ENCODE measurements at places on chromosomes 6 and 20.

DNA sequence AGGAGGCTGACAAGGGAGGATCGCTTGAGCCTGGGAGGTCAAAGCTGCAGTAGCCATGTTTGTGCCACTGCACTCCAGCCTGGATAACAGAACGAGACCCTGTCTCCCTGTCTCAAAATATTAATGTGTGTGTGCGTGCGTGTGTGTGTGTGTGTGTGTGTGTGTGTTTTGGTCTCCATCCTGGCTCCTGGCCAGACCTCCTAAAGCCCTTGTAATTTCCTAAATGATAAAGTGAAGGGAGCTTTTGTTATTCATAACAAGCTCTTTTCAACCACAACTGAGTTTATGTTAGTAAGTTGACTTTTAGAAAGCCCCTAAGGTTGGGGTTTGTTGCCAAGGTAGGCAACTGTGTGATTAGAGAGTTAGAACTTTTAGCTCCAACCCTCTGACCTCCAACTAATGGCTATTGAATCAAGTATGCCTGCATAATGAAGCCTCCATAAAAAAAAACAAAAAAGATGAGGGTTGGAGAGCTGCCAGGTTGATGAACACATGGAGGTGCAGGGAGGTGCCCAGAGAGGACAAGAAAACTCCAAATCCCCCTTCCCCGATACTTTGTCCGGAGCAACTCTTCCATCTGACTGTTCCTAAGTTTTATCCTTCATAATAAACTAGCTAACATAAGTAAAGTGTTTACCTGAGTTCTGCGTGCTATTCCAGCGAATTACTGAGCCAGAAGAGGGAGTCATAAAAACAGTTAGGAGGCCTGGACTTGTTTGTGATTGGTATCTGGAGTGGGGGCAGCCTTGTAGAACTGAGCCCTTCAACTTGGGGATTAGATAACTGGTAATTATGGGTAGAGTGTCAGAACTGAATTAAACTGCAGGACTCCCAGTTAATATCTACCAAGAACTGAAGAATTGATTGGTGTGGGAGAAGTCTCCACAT lies 5.3 kb upstream of the AIF1 start:
- no peaks in the 10 kb centered on the region for H3K4me1 ChIP-seq
- H3K27ac ChIP-seq, result no peak overlapping the region
- H3K4me3 ChIP-seq, result no peak overlapping the region
- peaks cover under 1% of the 10 kb centered on the region for H3K27me3 ChIP-seq
- H3K36me3 ChIP-seq, result no peaks in the 10 kb centered on the region

GRCh38 chr6:148947621-148948444 lies 201.0 kb downstream of the UST start:
- peaks cover 8% of the 10 kb centered on the region for H3K27me3 ChIP-seq
- peak; percentile 78 for DNase-seq
- no peak overlapping the region for H3K4me3 ChIP-seq
- H3K27ac ChIP-seq, result no peak overlapping the region

DNA sequence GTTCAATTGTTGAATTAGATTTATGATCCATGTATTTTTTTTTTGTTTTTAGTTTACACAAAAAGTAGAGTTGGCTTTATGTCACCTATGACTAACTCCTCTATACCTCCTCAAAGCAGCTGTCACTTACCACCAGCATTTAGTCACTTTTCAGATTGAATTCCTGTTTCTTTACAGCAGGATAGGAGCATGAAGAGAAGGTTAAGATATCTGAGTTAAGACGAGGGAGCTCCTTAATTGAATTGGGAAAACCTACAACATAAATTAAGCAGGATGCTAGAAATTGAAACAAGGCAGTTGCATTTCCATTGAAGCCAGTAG lies 237.2 kb downstream of the FARS2 start:
- no peak overlapping the region for H3K27ac ChIP-seq
- no peak for DNase-seq
- peak overlapping the region; percentile 21 for H3K4me3 ChIP-seq

- H3K4me3 ChIP-seq, result no peak overlapping the region
- peaks cover 66% of the 10 kb centered on the region for H3K27me3 ChIP-seq
- no peak for DNase-seq
- H3K4me1 ChIP-seq, result no peaks in the 10 kb centered on the region
- H3K27ac ChIP-seq, result no peak overlapping the region
Measured at GRCh38 chr20:19207541-19207940, 4.9 kb upstream of the SLC24A3 start.

GRCh38 chr6:144834426-144835038 lies 549.4 kb downstream of the UTRN start:
- DNase-seq, result no peak
- H3K36me3 ChIP-seq, result peaks cover 29% of the 10 kb centered on the region
- no peaks in the 10 kb centered on the region for H3K27me3 ChIP-seq
- H3K4me3 ChIP-seq, result no peak overlapping the region

DNA sequence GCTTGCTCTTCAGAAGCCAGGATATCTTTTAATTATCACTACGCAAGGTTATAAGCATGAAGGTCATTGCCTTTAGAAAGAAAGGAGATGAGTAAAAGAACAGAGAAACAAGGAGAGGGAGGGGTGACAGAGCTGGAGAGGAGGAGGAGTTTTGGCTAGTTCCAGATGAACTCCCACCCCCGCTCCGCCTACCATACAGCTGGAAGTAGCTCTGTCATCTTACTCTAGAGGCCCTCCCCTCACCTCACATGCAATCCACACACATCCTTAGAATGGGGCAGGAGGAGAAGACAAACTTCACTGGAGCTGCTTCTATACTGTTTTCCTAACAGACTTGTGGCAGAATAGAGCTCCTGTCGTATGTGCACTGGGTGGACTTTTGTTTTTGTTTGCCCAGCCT lies 144.7 kb downstream of the SCML4 start:
- no peaks in the 10 kb centered on the region for H3K36me3 ChIP-seq
- no peak overlapping the region for H3K4me3 ChIP-seq
- H3K27ac ChIP-seq, result no peak overlapping the region
- no peaks in the 10 kb centered on the region for H3K4me1 ChIP-seq
- H3K27me3 ChIP-seq, result no peaks in the 10 kb centered on the region
